ENCODE measurements at places on chromosomes 5 and 9. TPM values are rescaled to one million over a fixed set of nuclear protein-coding genes. Genes with fewer than 3 reads are reported as not detected.

NDOR1 gene
- total RNA-seq, result 15.2 TPM

ARID3C gene
- 0.21 TPM for total RNA-seq

RALGPS1 gene
- total RNA-seq, result 2.5 TPM

UIMC1 gene
- total RNA-seq, result 40.0 TPM

GRXCR2 gene
- not detected for total RNA-seq

TSPAN17 gene
- 64.5 TPM for total RNA-seq

IFNB1 gene
- not detected for total RNA-seq

MLLT3 gene
- 16.2 TPM for total RNA-seq

SPAAR gene
- total RNA-seq, result not detected

FCN2 gene
- not detected for total RNA-seq

NTRK2 gene
- not detected for total RNA-seq

SYK gene
- total RNA-seq, result not detected

WHRN gene
- total RNA-seq, result 6.4 TPM

PALM2AKAP2 gene
- total RNA-seq, result 0.47 TPM

GRIN3A gene
- total RNA-seq, result not detected

CTNND2 gene
- total RNA-seq, result not detected

NEURL1B gene
- 8.5 TPM for total RNA-seq

LRRC26 gene
- 1.5 TPM for total RNA-seq

HTR1A gene
- total RNA-seq, result not detected

RLN2 gene
- total RNA-seq, result 0.29 TPM

YIPF5 gene
- total RNA-seq, result 87.0 TPM

GPR151 gene
- total RNA-seq, result not detected

TIMD4 gene
- 1.4 TPM for total RNA-seq

PRRX2 gene
- 10.9 TPM for total RNA-seq

CAST gene
- total RNA-seq, result 170 TPM

NCS1 gene
- 48.9 TPM for total RNA-seq

SLC6A18 gene
- total RNA-seq, result not detected

TMEM174 gene
- not detected for total RNA-seq

WNT8A gene
- total RNA-seq, result not detected

ORM2 gene
- not detected for total RNA-seq

C5orf46 gene
- not detected for total RNA-seq

CER1 gene
- not detected for total RNA-seq

KCNMB1 gene
- not detected for total RNA-seq

CENPP gene
- 6.8 TPM for total RNA-seq

DDX4 gene
- not detected for total RNA-seq

PPP3R2 gene
- total RNA-seq, result not detected

TSLP gene
- total RNA-seq, result not detected

BTNL8 gene
- total RNA-seq, result not detected

ECM2 gene
- total RNA-seq, result 0.17 TPM

KIF20A gene
- total RNA-seq, result 39.4 TPM

MED7 gene
- 16.8 TPM for total RNA-seq

ABL1 gene
- total RNA-seq, result 42.6 TPM

EPB41L4A gene
- total RNA-seq, result 2.5 TPM

GRIN1 gene
- total RNA-seq, result 0.66 TPM

FOXD4 gene
- 0.23 TPM for total RNA-seq

BRINP1 gene
- total RNA-seq, result 0.17 TPM

GFPT2 gene
- total RNA-seq, result 53.9 TPM

HBEGF gene
- 6.6 TPM for total RNA-seq

ADAMTS16 gene
- total RNA-seq, result 1.9 TPM

SHOC1 gene
- not detected for total RNA-seq

MLANA gene
- not detected for total RNA-seq

TMEM38B gene
- 14.5 TPM for total RNA-seq

SEMA5A gene
- not detected for total RNA-seq

OR1Q1 gene
- not detected for total RNA-seq

TRIM36 gene
- total RNA-seq, result 1.8 TPM

SDHA gene
- 121 TPM for total RNA-seq

STK32A gene
- 0.24 TPM for total RNA-seq

ANGPTL2 gene
- not detected for total RNA-seq

Measured in A549 treated with Hydrocortisone at 1 μM for 4 hours (cell line).